ENCODE measurements at places on chromosomes 6 and 20.

- DNase-seq = peak; percentile 23
Observed at GRCh38 chr6:87700397-87701343, 1.4 kb downstream of the AKIRIN2 start.

DNA sequence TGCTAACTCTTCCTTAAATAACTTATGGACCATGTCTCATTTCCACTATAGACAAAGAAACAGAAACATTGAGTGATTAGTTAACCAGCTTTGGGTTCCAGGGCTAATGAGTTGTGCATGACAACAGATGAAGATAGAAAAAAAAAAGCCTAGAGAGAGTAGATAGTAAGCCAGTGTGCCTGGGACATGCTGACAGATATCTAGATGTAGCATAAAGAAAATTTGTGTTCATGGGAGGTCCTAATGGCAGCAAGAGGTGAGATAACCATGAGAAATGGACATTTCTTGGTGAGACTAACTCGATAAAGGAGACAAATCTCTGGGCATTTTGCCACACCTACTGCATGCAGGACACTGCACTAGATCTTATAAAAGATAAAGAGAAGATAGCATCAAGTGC, 2.8 kb upstream of the BTN3A3 start:
- DNase-seq = no peak

- DNase-seq = no peak
Observed at GRCh38 chr6:157080986-157081391, 242.3 kb downstream of the TMEM242 start.

- no peak for DNase-seq
Observed at GRCh38 chr20:15949391-15949790, 623.9 kb downstream of the KIF16B start.

GRCh38 chr6:169045486-169045885, 208.2 kb downstream of the THBS2 start:
- no peak for DNase-seq

DNA sequence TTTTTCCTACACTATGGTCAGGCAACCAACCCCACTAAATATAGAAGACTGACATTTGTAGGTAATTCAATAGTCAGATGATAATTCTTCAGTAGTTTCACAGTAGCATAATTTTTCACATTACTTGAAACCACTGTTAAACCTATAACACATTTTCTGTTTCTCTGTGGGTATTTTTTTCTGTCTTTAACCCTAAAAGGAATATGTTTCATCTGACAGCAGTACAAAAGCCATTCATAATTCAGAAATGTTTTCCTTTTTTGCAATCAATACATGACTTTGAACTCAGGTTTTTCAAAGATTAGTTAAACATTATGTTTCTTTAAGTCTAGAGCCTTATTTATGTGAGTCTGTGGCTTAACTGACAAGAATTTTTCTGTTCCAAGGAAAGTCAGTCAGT, 128.6 kb upstream of the RUNX2 start:
- no peak for DNase-seq

DNA sequence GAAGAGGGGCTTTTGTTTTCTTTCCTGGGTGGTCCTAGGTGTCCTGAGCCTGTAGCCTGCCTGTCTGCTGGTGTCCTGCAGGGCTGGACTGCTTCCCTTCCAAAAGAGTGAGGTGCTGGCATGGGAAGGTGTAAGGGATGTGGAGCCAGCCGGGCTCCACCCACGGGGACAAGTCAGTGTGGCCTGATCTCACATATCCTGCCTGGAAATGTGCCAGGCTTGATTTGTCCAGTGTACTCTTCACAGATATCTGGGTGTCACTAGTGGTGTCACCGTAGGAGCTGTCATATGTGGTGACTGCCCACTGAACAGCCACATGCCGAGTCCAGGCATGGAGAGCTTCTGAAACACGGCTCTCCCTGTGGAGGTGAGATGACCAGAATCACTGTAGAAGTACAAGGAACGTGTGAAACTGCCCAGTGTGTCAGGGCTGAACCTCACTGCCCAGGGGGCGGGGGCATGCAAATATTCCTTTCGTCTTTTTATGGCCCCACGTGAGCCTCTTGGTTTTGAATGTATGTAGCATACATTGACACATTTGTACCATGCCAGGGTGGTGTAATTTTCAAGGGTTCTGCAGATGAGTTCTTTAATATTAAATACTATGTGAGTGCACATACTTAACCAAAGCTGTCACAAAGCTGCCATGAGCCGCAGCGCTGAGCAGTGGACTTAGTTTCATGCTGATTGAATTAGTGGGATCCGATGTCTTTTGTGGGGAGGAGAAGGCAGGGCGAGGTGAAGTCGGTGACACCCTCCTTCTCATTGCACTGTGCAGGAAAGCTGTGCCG, 55.8 kb downstream of the CDH4 start:
- DNase-seq = no peak

Measured in stimulated activated CD4-positive, alpha-beta T cell treated with anti-CD3 and anti-CD28 coated beads, Interleukin-2, amount 100 ng/mL, for 4 hours (primary cell).